ENCODE measurements at places on chromosomes 3 and 15. TPM values are rescaled to one million over a fixed set of nuclear protein-coding genes. Genes with fewer than 3 reads are reported as not detected.

Gene HTR3E
- not detected for polyA plus RNA-seq

Gene PDZRN3
- polyA plus RNA-seq: 60.5 TPM

- no peaks in the 10 kb centered on the region for H3K4me1 ChIP-seq
- DNase-seq: no peak
- H3K27ac ChIP-seq: no peak overlapping the region
- no peaks in the 10 kb centered on the region for H3K27me3 ChIP-seq
- no peak overlapping the region for H3K4me3 ChIP-seq
Observed at GRCh38 chr3:157459706-157460105, 23.1 kb downstream of the PTX3 start.

DNA sequence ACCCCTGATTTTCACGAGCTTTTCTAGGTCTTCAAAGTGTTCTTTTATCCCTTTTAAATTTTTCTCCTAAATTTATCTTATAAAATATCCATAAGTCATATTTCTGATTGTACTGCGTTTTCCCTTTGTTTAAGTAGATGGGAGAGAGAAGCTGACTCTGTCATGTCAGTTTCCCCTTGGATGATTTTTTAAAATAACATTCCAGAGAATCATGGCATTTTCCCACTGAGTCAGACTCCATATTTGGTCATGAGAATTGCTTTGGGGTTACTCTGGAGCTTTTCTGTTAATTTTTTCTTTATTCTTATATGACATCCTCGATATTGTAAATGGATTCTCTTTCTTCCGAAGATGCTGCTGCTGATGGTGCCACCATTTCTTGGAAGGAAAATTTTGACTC, 28.6 kb upstream of the UMPS start:
- DNase-seq: no peak
- peak overlapping the region; percentile 78 for H3K27ac ChIP-seq
- H3K4me1 ChIP-seq: peaks cover 12% of the 10 kb centered on the region
- no peaks in the 10 kb centered on the region for H3K27me3 ChIP-seq

Gene ARPP21
- polyA plus RNA-seq: 0.19 TPM
